Mesenteric fat pad (tissue), 1 donor: ENCODE measurements at places on chromosomes 2 and 18. TPM values are rescaled to one million over a fixed set of nuclear protein-coding genes. Genes with fewer than 3 reads are reported as not detected.
A peak's percentile ranks its signal among the peaks of the same experiment; 100 is the strongest.

- peak; percentile 12 for DNase-seq
Observed at GRCh38 chr2:201918616-201919307, 112.4 kb downstream of the CDK15 start.

DNA sequence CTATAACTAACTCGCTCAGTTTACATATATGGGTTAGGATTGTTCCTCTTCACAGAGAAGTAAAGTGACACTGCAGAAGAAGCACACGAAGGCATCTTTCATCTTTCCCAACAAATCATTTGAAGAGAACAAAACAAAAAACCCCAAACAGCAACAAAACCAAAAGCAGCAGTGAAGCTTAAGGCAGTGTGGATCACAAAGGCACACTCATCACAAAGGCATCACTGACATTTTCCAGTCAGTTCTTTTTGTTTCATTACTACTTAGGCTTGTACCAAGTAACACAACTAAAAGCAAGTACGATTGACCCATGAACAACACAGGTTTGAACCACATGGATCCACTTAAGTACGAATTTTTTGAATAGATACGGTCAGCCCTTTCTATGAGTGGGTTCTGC, 75.7 kb downstream of the RNF152 start:
- no peak for DNase-seq

- DNase-seq = no peak
Observed at GRCh38 chr2:68172990-68173700, 15.5 kb downstream of the PNO1 start.

GRCh38 chr2:10885094-10885860, 26.5 kb upstream of the KCNF1 start:
- DNase-seq = no peak

RETREG2 gene
- total RNA-seq = 68.1 TPM

MC2R gene
- not detected for total RNA-seq

RGPD3 gene
- 0.42 TPM for total RNA-seq
